ENCODE measurements at places on chromosomes 6 and 20.
A peak's percentile ranks its signal among the peaks of the same experiment; 100 is the strongest.

DNA sequence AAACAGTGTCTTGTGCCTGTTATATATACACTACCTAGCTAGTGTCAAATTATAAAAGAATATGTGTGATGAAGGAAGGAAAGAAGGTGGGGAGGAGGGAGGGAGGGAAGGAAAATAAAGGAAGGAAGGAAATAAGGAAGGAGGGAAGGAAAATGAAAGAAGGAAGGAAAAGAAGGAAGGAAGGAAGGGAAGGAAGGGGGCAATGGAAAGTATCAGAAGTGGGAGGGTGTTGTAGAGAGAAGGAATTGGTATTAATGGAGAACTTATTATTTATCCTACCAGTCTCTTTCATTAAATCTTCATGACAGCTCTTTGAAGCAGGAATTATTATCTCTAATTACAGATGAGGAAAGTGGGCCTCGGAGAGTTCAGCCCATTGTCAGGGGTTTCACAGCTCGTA, 202.4 kb downstream of the SAMD5 start:
- DNase-seq = no peak

- no peak for DNase-seq
Observed at GRCh38 chr6:100023798-100024197, 29.8 kb upstream of the MCHR2 start.

DNA sequence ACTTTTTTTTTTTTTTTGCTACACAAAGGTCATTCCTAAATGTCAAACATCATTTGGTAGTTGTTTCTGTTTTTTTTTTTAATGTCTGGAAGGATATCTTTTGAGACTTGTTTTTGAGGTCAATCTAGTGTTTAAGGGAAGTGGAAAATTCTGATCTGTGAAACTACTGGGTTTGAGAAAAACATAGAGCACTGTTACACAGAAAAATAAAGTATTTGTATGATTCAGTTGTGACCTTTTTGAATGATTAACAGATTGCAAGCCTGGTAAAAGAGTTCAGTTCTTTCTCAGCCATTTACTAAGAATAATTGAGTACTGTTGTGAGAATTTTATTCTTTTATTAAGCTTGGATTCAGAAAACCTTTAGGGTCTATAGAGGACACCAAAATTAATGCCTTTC, 276.7 kb downstream of the ADGRB3 start:
- DNase-seq = no peak

DNA sequence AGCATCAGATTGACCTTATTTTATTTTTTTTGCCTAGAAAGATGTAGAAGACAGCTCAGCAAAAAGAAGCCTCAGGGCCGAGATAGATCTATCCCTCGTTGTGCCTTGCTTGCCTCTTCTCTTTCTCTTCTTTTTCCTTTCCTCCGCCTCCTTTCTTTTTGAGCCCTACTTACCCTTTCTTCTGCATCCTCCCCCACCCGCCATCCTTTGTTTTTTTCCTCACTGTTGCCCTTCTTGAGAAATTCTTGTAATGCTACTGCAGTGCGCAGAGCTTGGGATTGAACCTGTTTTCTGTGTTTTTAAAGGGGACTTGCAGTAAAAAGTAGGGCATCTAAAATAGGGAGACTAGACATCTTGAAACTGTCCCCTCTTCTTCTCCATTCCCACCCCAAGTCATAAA, 18.6 kb downstream of the RALY start:
- no peak for DNase-seq

- peak; percentile 77 for DNase-seq
Observed at GRCh38 chr6:52286798-52287432, 2.4 kb upstream of the MCM3 start.

DNA sequence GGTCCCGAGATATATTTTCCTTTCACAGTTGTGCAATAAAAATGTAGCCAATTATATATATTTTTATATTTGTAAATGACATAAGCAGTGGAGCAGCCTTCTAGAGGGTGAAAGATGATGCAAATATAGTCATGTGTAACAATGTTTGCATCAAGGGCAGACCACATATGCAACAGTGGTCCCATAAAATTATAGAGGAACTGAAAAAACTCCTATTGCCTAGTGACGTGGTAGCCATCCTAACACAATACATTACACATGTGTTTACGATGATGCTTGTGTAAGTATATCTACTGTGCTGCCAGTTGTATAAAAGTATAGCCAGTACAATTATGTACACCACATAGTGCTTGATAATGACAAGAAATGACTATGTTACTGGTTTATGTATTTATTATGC, 162.8 kb downstream of the ZFAND3 start:
- no peak for DNase-seq

GRCh38 chr20:4951299-4951698, 50.0 kb downstream of the SLC23A2 start:
- no peak for DNase-seq

- no peak for DNase-seq
Observed at GRCh38 chr6:79301290-79301689, 66.8 kb upstream of the HMGN3 start.

Data from SHP77 (cell line).